ENCODE measurements at places on chromosomes 1 and 21.

GRCh38 chr1:175884369-175884768 lies 141.0 kb upstream of the TNR start:
- no peak overlapping the region for H3K4me3 ChIP-seq
- peaks cover 6% of the 10 kb centered on the region for H3K27me3 ChIP-seq
- no peak for DNase-seq
- no peak overlapping the region for H3K27ac ChIP-seq
- no peaks in the 10 kb centered on the region for H3K4me1 ChIP-seq

- H3K27me3 ChIP-seq = no peaks in the 10 kb centered on the region
- H3K27ac ChIP-seq = no peak overlapping the region
- H3K4me1 ChIP-seq = peaks cover 7% of the 10 kb centered on the region
- H3K4me3 ChIP-seq = no peak overlapping the region
- no peak for DNase-seq
Measured at GRCh38 chr1:200206340-200206739, 178.8 kb downstream of the NR5A2 start.

- no peaks in the 10 kb centered on the region for H3K4me1 ChIP-seq
- H3K36me3 ChIP-seq = peaks cover 2% of the 10 kb centered on the region
Measured at GRCh38 chr1:72662918-72663317, 380.6 kb upstream of the NEGR1 start.

DNA sequence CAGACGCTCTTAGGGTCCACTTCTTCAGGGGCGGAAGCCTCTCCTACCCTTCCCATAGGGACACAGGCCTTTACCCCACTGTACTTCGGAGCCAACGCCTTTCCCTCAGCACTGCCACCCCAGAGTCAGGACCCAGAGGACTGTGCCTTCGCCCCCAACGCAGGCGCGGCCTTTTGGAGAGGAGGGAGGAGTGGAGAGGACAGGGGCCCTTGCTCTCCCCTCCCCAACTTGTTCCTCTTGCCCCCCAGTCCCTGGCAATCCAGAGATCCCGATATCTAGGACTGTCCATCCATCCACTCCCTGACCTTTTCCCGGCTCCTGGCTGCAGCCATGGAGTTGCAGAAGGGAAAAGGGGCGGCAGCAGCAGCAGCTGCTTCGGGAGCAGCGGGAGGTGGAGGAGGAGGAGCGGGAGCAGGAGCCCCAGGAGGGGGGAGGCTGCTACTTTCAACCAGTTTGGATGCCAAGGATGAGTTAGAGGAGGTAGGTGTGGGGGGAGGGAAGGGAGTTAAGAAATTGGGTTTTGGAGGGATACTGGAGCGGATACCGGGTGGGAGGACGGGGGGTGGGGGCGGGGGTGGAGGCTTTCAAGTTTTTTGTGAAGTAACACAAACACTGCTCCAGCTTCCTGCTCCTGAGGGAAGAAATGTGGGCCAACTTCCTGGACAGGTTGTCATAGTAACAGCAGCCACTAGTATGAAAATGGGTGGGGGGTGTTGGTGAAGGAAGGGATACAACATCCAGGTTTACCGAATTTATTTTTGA lies 636 bp downstream of the INTS3 start:
- no peaks in the 10 kb centered on the region for H3K27me3 ChIP-seq
- peak overlapping the region; percentile 92 for H3K4me3 ChIP-seq
- no peak for DNase-seq
- H3K4me1 ChIP-seq = peaks cover 31% of the 10 kb centered on the region

DNA sequence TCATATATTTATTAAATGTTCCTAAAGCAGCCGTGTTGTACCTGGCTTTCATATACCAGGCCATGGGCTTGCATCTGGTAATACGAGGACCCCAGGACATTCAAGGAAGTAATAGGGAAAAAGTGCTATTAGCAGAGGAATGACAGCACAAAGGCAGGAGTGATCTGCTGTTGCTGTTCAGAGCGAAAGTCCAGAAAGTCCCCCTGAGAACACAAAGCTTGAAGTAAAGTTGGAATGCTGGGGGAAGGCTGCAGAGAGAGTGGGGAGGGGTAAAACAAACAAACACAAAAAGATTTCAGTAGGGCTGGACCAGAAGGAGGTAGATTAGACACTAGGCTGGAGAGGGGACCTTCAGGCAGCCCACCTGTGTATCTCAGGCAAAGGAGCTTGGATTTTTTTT lies 94.6 kb upstream of the C8B start:
- H3K27me3 ChIP-seq = no peaks in the 10 kb centered on the region
- peaks cover 9% of the 10 kb centered on the region for H3K4me1 ChIP-seq
- H3K36me3 ChIP-seq = no peaks in the 10 kb centered on the region
- no peak overlapping the region for H3K27ac ChIP-seq
- H3K4me3 ChIP-seq = no peak overlapping the region

DNA sequence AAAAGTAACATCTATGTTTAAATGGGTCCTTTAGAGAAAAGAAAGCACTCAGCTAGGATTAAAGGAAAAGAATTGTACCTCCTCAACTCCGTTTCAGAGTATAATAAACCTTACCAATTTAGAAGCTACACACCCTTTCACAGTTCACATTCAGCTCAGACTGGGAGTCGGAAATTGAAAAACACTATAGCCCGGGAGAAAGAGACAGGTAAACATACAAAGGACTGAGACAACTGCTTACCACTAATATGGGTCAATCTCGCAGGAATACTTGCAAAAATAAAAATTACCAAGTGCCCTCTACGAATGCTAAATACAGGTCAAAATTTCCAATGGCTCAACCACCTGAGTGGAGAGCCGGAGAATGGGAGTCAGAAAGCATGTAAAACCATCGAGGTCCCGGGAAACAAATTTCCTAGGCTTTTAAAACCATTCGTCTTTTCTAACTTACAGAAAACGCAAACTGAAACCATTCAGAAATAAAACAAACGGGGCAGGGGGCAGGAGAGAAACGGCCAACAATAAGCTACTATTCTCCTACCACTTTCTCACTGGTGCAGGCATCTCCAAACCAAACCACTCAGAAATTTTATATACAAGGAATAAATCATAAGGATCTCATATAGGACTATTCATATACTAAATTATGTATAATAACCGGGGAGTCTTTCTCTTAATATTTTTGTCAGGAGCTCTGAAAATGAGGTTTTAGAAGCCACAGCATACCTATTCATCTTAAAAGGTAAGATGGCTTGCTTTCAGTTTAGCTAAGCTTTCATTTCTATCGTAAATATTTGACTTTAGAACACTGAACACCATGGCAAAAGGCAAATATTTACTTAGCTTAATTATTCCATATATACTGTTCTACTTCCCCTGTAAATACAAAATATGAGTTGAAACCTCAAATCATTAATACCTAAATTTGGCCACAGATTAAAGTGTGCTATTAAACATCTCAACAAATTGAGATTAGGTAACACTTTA lies 136.5 kb downstream of the RERE start:
- no peaks in the 10 kb centered on the region for H3K27me3 ChIP-seq
- no peak for DNase-seq

- no peaks in the 10 kb centered on the region for H3K27me3 ChIP-seq
- H3K4me1 ChIP-seq = no peaks in the 10 kb centered on the region
- H3K36me3 ChIP-seq = no peaks in the 10 kb centered on the region
- H3K27ac ChIP-seq = no peak overlapping the region
Measured at GRCh38 chr21:22573834-22574233, 1575.6 kb downstream of the NCAM2 start.

DNA sequence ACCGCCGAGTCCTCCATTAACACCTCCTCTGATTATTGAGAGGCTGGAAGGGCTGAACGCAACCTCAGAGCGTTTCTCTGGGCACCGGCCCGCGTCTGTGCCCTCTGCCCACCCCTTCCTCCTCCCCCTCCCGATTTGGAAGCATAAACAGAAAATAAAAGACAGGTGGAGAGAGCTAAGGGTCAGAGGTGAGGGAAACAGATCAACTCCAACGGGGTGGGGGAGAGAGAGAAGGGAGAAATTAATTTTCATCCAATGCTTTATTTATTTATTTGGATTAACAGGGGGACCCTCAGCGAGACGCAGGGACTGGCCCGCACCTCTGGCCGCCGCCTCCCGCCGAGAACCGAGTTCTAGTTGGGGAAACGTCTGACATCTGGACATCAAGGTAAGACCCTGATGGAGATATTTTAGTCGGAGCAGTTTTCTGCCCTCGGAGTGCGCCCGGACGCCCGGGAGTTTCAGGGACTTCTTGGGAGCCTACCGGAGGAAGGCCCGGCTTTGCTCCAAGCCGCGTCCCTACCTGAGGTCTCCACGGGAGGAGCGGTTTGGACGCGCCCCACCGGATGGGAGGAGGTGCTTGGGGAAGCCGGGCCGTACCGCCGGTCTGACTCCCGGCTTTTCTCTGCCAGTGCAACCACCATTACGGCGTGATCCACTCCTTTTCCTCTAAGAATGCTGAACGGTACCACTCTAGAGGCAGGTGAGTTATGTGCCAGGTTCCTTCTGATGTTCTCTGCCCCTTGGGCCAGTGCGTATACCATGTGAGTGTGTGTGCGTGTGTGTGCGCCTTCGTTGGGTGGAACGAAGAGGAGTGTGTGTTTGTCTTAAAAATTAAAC lies 5.1 kb upstream of the LHX9 start:
- peaks cover 7% of the 10 kb centered on the region for H3K36me3 ChIP-seq
- no peak for DNase-seq
- no peak overlapping the region for H3K27ac ChIP-seq
- H3K4me3 ChIP-seq = peak overlapping the region; percentile 70

GRCh38 chr1:107394301-107394700 lies 253.5 kb downstream of the NTNG1 start:
- no peak overlapping the region for H3K27ac ChIP-seq
- peaks cover 42% of the 10 kb centered on the region for H3K27me3 ChIP-seq
- no peaks in the 10 kb centered on the region for H3K36me3 ChIP-seq
- no peak for DNase-seq
- H3K4me1 ChIP-seq = no peaks in the 10 kb centered on the region
- H3K4me3 ChIP-seq = no peak overlapping the region

DNA sequence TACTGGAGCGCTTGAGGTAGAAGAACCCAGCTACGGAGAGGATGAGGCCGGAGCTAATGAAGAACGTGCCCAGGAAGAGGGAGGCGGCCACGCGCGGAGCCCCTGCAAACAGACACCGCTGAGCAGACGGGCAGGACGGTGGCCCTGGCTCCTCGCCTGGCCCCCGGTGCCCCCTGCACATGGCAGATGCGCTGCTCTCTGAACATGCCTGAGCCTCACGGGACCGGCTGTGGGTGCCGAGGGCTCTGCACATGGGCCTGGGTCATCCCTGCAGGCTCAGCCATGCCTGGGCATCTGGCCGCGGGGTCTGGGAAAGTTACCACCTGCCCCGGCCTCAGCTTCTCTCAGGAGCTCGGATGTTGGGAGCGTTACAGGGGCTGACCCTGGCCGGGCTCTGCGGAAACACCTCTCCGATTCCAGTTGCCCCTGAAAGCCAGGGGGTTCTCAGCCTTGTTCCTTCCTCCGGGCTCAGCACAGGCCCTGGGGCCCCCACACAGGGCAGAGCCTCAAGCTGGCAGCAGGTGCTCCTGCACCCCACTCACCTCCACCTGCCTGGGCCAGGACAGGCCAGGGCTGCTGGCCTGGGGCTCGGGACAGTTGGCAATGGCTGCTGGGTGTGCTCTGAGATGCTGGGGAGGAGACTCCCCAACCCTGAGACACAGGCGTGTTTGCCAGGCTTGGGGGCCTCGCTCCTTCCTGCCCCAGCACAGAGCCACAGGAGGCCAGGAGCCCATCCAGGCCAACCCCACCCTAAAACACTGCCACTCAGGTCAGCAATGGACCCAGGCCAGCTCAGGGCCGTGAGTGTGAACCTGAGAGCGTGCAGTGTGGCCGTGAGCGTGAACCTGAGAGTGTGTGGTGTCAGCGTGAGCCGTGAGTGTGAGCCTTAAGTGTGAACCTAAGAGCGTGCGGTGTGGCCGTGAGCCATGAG lies 12.1 kb upstream of the RNF223 start:
- H3K27me3 ChIP-seq = no peaks in the 10 kb centered on the region
- no peak for DNase-seq
- H3K27ac ChIP-seq = no peak overlapping the region
- peaks cover 2% of the 10 kb centered on the region for H3K36me3 ChIP-seq
- no peaks in the 10 kb centered on the region for H3K4me1 ChIP-seq

- no peaks in the 10 kb centered on the region for H3K36me3 ChIP-seq
- H3K4me1 ChIP-seq = peaks cover 24% of the 10 kb centered on the region
- H3K4me3 ChIP-seq = peak overlapping the region; percentile 32
- DNase-seq = no peak
- no peaks in the 10 kb centered on the region for H3K27me3 ChIP-seq
Measured at GRCh38 chr1:173355281-173356031, 121.7 kb upstream of the PRDX6 start.

DNA sequence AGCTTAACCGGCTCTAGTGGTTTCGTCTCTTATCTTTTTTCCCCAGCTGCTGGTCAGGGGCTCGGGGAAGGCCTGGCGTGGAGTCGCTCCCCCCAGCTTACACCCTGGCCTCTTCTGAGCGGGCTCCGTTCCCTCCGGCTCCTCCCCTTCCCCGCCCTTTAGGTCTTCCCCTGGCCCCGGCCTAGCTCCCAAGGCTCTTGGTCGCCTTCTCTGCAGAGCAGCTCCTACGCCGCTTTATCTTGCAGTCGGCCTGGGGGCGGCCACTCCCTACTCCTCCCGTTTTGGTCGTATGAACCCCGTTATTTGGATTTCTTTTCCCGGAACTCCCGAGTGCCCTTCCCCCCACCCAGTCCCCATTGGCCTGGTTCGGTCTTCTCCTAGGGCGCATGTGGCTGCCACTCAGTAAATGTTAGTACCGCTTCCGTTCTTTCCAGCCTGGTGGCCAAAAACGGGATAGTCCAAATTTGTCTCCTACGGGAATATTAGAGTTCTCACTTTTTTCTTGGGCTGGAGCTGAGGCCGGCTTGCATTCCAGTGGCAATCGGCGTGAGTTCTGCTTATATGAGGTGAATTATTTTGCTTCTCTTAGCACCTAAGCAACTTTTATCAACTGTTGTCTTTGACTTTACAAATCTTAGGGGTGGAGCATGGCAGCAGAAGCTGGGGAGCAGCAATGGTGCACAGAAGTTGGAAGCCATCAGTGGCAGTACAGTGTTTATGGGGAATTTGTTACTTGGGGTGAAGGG lies 467 bp downstream of the THRAP3 start:
- DNase-seq = no peak
- H3K27me3 ChIP-seq = no peaks in the 10 kb centered on the region
- peak overlapping the region; percentile 98 for H3K4me3 ChIP-seq
- H3K36me3 ChIP-seq = peaks cover 48% of the 10 kb centered on the region

- H3K4me1 ChIP-seq = peaks cover 12% of the 10 kb centered on the region
- H3K4me3 ChIP-seq = no peak overlapping the region
- peaks cover 86% of the 10 kb centered on the region for H3K27me3 ChIP-seq
- H3K36me3 ChIP-seq = peaks cover 1% of the 10 kb centered on the region
Measured at GRCh38 chr1:181486098-181486420, 2.7 kb downstream of the CACNA1E start.

- no peaks in the 10 kb centered on the region for H3K4me1 ChIP-seq
- no peak overlapping the region for H3K27ac ChIP-seq
- H3K36me3 ChIP-seq = no peaks in the 10 kb centered on the region
- peaks cover 42% of the 10 kb centered on the region for H3K27me3 ChIP-seq
Measured at GRCh38 chr1:31112266-31112935, 46.9 kb upstream of the PUM1 start.

Measured in central memory CD8-positive, alpha-beta T cell (primary cell).